Activated CD8-positive, alpha-beta memory T cell treated with anti-CD3 and anti-CD28 coated beads for 4 hours (primary cell): ENCODE measurements at places on chromosomes 2 and 18.

DNA sequence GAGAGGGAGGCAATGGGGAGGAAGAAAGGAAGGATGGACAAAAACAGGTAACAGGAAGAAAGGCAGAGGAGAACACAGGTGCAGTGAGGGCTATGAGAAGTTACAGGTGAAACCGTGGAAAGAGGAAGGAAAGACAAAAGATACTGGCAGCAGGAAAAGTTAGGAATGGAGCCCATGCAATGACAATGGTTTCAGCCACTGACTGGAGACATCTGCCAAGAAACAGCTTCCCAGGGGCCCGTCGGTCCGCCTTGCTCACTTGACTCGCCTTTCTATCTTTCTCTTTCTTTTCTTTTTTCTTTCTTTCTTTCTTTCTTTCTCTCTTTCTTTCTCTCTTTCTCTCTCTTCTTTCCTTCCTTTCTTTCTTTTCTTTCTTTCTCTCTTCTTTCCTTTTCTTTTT lies 37.5 kb downstream of the ST8SIA5 start:
- DNase-seq: no peak

DNA sequence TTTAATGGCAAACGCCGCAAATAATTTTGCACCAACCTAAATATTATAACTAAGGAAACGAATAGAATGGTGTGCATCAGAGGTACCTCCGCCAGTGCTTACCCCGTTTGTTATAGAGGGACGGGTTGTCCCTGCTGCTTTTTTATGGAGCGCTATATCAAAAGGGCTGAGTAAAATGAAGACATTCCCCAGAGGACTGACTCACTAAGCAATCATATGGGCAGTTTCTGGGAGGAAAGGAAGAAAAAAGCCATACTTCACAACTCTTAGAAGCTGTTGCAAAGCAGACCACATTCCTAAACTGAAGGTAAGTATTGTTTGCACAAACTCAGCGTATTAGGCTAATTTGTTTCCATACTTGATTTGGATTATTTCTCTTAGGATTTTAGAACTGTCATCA lies 12.9 kb downstream of the ID2 start:
- no peak for DNase-seq

GRCh38 chr2:55628931-55629330 lies 11.5 kb upstream of the PPP4R3B start:
- no peak for DNase-seq

- peak; percentile 15 for DNase-seq
These were observed 5.8 kb upstream of the MRPL33 start for GRCh38 chr2:27765621-27766286.

DNA sequence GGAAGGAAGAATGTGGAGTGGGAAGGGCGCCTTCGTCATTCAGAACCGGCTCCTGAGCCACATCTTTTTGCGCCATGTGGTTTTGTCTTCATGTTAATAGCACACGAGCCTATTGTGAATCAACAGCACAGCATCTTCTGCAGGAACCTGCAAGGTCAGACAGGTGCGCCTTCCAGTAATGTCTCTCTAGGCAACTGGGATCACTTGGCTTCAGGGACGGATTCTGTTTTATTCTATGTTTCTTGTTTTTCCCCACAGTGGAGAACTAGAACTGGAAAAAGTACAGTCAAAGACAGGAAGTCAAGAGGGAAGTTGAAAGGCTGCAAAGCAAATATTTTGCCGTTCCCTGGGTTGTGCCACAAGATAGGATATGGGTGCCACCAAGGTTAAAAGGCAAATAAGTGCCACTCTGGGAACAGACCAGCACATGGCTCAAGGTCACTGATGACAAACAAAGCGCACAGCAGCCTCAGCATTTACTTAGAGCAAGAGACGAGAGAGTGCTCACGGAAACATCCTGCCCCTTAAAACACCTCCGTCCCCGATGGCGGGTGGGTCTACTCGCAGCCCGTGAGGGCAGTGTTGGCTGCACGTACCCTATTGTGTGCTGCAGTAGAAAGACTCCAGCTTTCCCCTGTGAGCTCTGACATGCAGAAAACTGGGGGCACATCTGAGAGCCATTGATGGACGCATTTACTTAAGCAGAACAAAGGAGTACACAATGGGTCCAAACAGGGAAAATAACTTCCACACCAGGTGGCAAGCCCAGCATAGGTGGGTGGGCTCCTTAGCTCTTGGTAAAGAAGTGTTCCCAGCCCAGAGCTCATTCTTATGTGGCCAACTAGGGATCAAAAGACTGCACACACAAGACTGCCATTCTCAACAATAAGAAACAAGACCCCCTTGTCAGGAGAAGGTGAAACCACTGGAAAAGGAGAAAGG lies 107.2 kb upstream of the PARD3B start:
- DNase-seq: no peak

GRCh38 chr18:76544511-76545345 lies 49.7 kb upstream of the ZNF516 start:
- no peak for DNase-seq

DNA sequence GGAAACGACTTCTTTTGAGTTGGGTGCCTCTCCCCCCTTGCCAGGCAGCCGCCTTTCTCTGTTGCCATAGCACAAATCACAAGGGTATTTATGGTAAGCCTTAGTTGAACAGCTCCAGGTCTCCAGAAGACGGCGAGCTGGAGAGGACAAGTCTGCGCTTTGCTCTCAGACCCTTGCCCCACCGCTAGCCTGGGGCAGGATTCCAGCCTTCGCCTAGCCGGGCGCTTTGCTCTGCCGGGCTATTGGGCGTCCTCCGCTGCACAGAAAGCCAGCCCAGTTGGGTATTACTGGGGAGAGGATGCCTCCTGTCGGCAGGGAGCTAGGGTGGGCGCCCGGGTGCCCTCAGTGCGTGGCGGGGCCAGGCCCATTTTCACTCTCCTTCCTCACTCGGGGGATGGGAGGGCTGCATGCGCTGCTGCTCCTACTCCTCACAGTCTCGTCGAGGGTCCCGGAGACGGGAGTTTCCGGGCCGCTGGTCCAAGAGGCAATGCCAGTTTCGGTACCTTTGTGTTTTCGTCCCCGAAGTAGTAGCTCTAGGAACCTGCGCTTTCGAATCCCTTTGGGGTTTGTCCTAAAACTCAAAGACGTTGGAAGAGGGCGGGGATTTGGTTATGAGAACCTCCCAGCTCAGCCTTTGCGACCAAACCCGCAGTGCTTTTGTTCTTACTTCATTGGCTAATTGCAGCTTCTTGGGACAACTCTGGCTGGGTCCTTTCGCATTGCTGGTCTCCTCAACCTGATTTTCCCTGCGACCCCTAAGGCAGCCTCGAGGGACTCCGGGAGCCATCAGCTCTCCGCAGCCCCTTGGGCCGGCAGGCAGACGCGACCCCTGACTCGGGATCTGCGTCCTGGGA lies 3.6 kb upstream of the DLX2 start:
- DNase-seq: no peak

DNA sequence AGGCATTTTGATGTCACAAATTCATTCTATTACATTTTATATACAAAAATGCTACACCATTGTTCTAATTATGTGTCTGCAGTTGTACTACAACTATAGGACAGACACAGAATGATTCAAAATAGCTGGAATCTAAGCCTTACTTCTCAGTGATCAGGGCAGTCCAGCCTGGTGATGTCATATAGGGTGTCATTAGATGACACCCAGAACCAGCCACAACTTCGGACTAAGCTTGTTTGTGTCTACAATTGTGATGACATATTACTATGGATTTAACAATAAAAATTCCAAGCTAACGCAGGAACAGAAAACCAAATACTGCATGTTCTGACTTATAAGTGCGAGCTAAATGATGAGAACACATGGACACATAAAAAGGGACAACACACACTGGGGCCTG lies 31.0 kb downstream of the M1AP start:
- DNase-seq: no peak

GRCh38 chr2:96369186-96369585 lies 33.6 kb downstream of the NCAPH start:
- no peak for DNase-seq

- no peak for DNase-seq
These were observed 323.1 kb downstream of the TMX3 start for GRCh38 chr18:68391801-68392200.

DNA sequence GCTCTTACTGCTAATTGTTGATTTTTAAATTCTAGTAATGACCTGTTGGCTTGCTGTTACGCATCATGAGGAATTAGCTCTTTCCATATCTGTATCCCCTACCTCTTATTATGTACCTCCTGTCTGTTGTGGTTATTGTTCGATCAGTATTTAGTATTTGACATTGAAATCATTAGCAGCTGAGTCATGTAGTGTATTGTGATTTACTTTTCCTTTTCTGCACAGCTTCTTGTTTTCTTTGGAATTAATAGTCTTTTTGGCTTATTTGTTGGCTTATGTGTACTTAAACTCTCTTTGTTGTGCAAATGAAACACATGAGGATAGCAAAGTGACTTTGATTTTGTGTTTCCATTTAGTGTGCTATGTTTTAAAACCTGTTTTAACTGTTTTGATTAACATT lies 4.3 kb downstream of the EPB41L5 start:
- DNase-seq: no peak

GRCh38 chr2:241286348-241287090 lies 29.0 kb downstream of the HDLBP start:
- no peak for DNase-seq

DNA sequence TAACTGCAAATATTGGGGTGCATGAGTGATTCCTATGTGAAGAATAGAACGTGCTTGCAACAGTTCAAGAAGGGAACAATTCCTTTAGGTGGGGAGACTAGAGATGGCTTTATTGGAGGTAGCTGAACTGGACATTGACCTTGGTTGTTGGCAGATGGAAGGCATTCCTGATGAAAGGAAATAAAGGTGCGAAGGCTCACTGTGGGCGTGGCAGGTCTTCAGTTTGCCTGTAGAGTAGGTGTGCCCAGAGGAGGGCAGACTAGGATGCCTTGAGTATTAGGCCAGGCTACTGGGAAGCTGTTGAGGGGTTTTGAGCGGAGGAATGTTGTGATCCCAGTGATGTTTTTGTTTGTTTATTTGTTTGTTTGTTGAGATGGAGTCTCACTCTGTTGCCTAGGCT lies 2.8 kb downstream of the SPR start:
- no peak for DNase-seq

DNA sequence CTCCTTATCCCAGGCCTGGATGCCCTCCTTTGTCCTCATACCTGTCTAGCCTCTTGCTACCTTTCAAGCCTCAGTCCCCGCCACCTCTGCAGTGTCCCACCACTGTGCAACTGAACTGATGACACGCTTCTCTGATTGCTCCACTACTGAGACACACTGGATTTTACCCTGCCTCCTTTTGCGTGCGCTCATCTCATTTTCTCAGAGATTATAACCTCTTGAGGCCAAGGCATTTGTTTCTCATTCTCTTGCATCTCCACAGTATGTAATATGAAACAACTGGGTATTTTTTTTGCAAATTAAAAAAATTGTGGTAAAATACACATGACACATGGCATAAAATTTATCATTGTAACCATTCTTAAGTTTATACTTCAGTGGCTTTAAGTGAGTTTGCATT lies 95.4 kb downstream of the PRKCE start:
- DNase-seq: no peak

DNA sequence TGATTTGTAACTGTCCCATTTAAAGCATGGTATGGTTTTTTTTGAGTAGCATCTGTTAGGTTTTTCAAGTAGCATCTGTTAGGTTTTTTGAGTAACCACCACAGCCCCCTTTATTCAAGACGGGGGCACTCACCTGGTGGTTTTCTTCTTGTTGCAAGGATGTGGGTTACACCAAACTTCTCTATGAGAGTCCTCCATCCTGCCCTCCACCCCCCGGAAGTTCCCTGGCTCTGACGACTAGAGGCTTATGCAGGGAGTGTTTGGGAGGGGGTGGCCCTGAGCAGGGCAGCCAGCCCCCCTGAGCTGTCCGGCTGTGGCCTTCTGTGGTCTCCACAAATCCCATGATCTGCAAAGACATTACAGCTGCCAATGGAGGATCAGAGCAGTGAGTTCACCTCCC lies 39.3 kb downstream of the MTCL1 start:
- no peak for DNase-seq

DNA sequence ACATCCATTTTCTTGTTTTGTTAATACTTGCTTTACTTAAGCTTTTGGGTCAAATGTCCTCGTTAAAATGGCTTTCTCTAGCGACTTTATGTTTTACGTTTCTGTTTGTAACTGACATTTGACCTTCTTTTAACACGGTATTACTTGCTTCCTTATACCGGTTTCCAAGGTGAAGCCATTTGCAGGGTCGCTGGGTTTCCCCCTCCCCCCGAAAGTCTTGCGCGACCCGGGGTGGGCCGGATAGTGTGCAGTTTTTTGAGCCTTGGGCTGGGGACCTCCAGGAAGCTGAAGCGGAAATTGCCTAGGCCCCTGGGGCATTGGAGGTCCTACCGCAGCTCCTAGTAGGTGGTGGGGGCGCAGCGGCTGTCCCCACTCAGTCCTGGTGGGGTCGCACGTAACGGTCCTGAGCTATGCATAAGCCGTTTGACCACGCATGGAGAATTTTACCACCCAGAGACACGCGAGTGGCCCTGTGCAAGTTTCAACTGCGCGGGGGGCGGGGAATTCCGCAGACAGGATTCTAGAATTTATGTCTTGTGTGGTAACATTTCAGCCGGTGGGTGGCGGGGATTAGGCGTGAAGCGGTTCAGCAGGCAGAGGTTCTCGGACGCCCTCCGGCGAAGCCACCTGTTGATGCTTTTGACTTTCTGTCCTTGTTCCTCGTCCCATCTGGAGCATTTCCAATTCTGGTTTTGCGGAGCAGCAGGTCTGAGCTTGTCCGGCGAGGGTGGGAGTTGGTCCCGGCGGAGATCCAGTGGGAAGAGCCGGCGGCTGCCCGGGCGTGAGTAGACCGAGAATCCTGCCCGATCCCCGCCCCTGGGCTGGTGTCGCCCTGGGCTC lies 2.4 kb downstream of the CFLAR start:
- peak; percentile 80 for DNase-seq

- no peak for DNase-seq
These were observed 41.8 kb downstream of the ACSL3 start for GRCh38 chr2:222902660-222903059.

GRCh38 chr2:5618271-5618670 lies 73.9 kb upstream of the SOX11 start:
- no peak for DNase-seq

- DNase-seq: no peak
These were observed 139.6 kb downstream of the SOCS6 start for GRCh38 chr18:70428439-70428838.

DNA sequence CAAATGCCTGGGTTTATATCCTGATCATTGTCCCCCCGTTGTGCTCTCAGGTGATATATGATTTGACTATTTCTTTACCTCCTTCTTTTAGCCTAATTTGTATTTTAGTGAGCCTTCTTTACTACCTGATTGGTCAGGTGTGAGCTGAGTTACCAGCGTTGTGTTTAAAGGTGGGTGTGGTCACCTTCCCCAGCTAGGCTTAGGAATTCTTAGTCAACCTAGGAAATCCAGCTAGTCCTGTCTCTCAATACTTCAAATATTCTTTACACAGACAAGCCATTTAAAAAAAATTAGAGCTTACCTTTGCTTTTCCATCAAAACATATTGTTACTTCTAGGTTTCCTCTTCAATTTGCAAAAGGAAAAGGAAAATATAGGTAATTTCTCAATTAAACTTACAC lies 30.2 kb downstream of the KYNU start:
- no peak for DNase-seq

GRCh38 chr2:120018549-120018948 lies 5.7 kb downstream of the EPB41L5 start:
- DNase-seq: no peak

GRCh38 chr2:121860033-121860757 lies 104.7 kb downstream of the TSN start:
- no peak for DNase-seq

- DNase-seq: no peak
These were observed 173.1 kb downstream of the RNF152 start for GRCh38 chr18:61719671-61720070.
